ENCODE measurements at places on chromosomes 1 and 21. TPM values are rescaled to one million over a fixed set of nuclear protein-coding genes. Genes with fewer than 3 reads are reported as not detected.

DNA sequence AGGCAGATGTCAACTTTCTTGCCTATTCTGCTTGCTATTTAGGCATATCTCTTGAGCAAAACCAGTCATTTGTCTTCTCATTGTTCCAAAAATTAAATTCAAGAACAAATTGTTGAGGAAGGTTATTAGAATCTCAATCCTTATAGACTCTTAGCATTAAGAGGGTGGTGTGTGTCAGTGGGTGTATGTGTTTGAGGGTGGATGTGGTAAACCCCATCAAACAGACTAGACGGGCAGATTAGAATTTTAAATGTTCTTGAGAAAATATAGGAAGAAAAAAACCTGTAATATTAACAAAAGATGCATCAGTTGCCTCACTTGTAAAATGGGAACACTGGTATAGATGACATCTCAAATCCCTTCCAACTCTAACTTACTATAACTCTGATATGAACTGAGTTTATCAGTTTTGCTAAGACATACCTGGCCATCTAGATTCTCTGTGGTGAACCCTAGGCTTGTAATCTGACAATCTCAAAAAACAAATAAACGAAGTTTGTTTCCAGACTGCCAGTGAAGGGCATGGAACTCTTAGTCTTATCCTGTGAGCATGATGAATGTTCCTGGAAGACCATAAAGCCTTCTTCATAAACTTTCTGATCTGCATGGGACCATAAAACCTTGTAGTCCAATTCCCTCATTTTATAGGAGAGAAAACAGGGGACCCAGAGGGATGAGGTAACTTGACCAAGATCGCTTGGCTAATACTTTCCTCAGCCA lies 176.3 kb upstream of the SGIP1 start:
- no peak for DNase-seq

- DNase-seq = no peak
Observed at GRCh38 chr1:6365047-6365446, 28.5 kb downstream of the ACOT7 start.

GRCh38 chr1:82604524-82604923 lies 803.8 kb downstream of the ADGRL2 start:
- no peak for DNase-seq

- DNase-seq = no peak
Observed at GRCh38 chr1:25435397-25436108, 4.9 kb downstream of the MACO1 start.

ATP1A4 gene
- not detected for total RNA-seq

AK5 gene
- 0.18 TPM for total RNA-seq

All from cardiac muscle cell (in vitro differentiated cells and primary cell).